ENCODE measurements at places on chromosomes 16 and 17. TPM values are rescaled to one million over a fixed set of nuclear protein-coding genes. Genes with fewer than 3 reads are reported as not detected.

DNA sequence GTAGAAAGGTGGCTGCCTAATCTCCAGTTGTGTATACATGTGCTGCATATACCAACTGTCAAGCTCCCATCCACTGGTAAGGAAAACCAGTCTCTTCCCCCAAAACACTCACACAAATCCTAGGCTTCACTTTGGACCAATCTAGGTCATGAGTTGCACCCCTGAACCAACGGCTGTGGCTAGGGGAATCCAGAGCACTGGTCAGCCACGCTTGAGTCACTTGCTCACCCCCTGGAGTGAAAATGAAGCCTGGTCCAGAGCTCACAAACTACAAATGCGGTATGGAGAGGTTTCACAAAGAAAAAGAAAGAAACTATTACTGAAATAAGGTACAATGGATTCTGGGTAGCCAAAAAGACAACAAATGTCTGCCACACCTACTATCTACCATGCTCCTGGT, 66.1 kb upstream of the NLK start:
- H3K27ac ChIP-seq: no peak overlapping the region
- no peaks in the 10 kb centered on the region for H3K36me3 ChIP-seq
- H3K4me3 ChIP-seq: no peak overlapping the region
- DNase-seq: no peak
- H3K4me1 ChIP-seq: no peaks in the 10 kb centered on the region

Gene C17orf100
- 1.5 TPM for total RNA-seq

DNA sequence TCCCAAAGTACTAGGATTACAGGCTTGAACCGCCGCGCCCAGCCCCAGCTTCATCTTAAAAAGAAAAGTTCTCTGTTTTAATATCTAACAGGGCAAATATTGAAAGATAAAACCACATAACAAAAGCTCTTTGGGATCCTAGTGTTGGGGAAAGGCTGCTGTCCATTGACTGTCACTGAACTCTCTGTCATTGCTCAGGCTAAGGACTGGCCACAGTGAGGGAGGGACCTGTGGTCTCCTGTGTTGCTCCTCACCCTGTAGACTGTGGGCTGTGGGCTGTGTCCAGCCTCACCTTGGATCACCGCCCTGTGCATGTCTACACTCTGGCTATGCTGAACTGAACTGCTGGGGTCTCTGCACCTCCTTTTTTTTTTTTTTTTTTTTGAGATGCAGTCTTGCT, 11.3 kb upstream of the PYDC1 start:
- H3K4me3 ChIP-seq: no peak overlapping the region
- no peaks in the 10 kb centered on the region for H3K27me3 ChIP-seq
- DNase-seq: no peak

DNA sequence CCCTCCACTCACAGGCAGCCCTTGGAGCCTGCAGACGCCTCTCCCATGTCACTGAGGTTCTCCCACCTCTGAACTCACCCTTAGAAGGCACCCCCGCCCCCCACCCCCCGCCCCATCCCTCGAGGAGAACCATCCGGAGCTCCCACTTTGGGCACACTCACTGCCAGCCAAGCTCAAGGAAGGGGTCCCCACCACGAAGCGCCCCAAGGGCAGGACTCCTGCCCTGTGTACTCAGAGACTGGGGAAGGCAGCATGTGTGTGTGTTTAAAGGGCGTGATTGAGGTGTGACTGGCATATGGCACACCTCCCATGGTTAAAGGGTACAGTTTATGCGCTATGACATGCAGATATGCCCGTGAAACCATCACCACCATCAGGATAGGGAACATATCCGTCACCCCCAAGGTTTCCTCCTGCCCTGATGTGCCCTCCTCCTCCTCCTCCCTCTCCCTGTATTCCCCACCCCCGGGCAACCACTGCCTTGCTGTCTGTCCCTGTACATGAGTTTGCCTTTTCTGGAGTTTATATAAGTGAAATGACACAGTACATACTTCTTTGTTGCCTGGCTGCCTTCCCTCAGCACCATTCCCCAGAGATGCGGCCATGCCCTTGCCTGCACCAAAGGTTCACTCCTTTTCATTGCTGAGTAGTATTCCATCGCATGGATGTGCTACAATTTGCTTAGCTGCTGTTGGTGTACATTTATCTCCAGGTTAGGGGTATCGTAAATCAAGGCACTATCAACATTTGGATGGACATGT, 14.0 kb upstream of the RBFOX3 start:
- no peaks in the 10 kb centered on the region for H3K36me3 ChIP-seq
- H3K27ac ChIP-seq: no peak overlapping the region
- peak; percentile 3 for DNase-seq
- no peaks in the 10 kb centered on the region for H3K4me1 ChIP-seq

DNA sequence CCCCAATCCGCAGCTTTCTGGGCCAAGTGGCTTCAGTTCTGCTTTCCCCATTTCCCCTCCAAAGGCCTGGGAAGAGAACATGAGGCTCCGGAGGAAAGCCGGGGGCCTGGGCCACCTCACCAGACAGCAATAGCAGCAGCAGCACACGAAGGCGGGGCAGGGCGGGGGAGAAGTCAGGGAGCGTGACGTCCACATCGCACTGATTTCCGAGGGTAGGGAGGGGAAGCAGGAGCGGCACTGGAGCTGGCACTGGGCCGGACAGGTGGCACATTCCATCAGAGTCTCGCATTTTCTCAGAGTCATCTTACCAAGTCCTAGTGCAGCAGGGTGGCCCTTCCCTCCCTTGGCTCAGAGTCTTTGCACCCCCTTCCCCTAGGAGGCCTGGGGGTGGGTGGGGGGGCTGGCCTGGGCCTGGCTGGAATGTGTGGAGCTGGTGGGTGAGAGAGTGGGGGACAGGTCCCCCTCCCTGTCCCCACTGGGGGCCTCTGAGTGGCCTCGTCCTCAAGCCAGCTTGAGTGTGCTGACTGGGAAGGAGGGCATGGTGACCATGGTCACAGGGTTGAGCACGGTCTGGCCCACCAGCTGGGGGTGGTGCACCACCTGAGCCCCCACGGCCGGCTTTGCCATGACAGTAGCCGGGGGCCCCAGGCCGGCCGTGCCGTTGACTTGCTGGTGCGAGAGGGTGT, 14.3 kb downstream of the MNT start:
- peaks cover 21% of the 10 kb centered on the region for H3K4me1 ChIP-seq
- H3K4me3 ChIP-seq: no peak overlapping the region

DNA sequence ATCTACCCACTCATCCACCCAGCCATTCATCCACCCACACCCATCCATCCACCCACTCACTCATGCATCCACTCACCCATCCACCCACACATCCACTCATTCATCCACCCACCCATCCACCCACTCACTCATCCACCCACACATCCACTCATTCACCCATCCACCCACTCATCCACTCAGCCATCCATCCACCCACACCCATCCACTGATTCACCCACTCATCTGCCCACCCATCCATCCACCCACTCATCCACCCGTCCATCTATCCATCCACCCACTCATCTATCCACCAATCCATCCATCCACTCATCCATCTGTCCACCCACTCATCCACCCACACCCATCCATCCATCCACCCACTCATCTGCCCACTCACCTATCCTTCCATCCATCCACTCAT, 17.3 kb downstream of the NATD1 start:
- H3K36me3 ChIP-seq: no peaks in the 10 kb centered on the region
- no peak for DNase-seq
- H3K4me1 ChIP-seq: no peaks in the 10 kb centered on the region

DNA sequence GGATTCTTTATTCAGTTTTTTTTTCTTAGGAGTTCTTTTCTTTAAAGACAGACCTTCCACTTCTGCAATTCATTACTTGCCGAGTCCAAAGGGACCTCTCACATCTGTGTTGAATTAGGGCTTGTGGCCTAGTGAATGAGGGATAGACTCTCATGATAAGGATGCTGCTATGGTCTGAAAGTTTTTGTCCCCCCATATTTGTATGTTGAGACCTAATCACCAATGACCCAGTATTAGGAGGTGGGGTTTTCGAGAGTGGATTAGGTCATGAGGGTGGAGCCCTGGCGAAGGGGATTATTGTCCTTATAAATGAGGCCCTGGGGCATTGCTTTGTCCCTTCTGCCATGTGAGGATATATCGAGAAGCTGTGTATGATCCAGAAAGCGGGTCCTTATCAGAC, 9.5 kb downstream of the KRT12 start:
- H3K27me3 ChIP-seq: no peaks in the 10 kb centered on the region
- no peaks in the 10 kb centered on the region for H3K36me3 ChIP-seq
- H3K4me3 ChIP-seq: no peak overlapping the region
- H3K27ac ChIP-seq: no peak overlapping the region
- DNase-seq: no peak
